ENCODE measurements at places on chromosomes 4 and X.

- peak; percentile 59 for DNase-seq
Observed at GRCh38 chr4:148776941-148777340, 334.7 kb upstream of the NR3C2 start.

DNA sequence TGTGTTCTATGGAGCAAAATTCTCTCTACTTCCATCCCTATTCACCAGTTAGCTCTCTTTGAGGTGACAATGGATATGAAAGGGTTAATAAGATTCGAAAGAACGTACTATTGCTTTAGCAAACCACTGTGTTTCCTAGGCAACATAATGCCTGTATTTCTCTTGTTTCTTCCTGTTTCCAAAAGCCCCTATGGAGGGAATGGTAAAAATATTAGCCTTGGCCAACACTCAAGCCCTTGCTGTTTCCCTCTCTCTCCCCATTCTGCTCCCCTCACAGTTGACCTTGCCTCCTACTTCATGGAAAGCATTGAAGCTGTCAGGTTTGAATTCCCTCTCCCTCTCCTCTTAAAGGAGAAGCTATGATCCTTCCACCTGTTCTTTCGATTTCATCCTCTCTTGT is 9.6 kb upstream of the PGRMC1 start:
- DNase-seq = no peak

DNA sequence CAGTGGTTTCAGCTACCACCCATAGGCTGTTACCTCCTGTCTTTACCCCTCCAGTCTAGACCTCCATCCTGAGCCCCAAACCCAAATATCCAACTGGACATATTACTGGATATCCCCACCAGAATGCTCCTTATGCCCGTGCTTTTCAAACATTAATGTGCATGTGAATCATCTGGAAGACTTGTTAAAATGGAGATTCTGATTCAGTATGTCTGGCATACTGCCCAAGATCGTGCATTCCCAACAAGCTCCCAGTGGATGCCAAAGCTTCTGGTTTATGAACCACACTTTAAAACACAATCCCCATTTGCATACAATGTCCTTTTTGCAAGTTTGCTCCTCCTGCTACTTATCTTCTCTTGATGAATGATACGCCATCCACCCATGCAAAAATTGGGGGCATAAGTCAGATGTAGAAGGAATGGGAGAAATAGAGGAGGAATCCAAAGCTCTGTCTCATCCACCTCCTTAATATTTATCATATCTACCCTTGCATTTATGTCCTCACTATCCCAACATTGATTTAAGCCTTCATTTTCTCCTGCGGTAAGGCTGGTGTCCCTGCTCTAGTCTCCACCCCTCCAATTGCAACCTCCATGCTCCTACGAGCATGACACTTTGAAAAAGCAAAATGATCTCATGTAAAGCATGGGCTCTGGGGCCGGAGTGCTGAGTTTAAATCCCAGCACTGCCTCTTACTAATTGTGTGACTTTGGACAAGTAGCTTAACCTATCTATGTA is 7.4 kb upstream of the PGRMC1 start:
- DNase-seq = peak; percentile 89

GRCh38 chr4:57122959-57123358 is 12.8 kb upstream of the IGFBP7 start:
- DNase-seq = no peak

DNA sequence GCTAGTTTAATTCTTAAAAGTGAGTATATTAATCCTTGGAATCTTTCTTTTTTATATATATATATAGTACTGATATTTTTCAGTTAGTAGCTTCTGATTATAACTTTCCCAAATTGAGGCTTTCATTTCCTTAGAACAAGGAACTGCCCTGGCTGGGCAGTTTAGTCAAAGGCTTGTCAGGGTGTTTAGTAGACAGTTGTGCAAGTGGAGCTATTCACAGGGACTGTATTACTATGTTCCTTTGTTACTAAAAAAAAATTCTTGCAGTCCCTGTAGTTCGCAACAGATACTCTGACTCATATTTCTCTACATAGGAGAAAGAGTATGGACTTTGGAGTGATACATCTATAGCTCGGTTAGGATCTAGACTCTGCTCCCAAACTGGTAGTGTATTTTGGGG is 20.8 kb downstream of the USO1 start:
- no peak for DNase-seq

GRCh38 chrX:110373310-110373709 is 14.7 kb downstream of the RTL9 start:
- no peak for DNase-seq

- DNase-seq = no peak
Observed at GRCh38 chrX:421646-422391, 35.1 kb upstream of the PPP2R3B start.

DNA sequence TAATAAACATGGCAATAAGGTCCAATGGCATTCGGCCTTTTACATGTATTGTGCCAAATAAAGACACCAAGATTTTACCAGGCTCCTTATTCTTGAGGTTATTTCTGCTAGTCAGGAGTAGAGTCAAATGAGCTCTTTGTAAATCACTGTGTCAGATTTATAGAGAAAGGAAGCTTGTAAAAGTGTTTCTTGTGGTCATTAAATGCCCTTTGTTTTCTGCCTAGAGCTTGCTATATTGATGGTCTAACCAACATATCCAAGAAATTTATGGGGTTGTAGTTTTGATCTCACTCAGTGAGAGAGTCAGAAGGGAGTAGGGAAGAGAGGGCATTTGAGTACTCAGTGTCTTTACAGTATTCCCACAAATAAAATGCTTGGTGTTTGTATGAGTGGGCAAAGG is 86.2 kb upstream of the FRMPD4 start:
- no peak for DNase-seq

DNA sequence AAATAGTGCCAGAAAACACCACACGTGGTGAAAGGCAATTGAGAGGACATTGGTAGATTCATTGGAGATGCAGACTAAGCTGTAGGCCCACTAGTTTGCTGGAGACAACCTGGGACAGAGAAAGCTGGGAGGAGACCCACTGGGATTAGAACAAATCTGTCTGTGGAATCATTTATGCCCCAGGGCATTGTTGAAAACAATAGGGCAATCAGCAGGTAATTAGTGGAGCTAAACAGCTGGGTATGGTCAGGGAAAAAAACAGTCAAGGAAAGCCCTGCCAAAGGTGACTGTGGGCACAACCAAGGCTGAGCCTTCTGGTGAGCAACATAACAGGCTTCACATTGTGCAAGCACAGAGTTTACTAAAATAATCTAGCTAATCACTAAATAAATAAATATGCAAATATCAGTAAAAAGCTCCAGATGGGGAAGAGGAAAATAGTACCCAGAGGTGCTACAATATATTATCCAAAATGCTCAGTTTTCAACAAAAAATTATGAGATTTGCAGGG is 9.0 kb downstream of the TCEAL3 start:
- no peak for DNase-seq

DNA sequence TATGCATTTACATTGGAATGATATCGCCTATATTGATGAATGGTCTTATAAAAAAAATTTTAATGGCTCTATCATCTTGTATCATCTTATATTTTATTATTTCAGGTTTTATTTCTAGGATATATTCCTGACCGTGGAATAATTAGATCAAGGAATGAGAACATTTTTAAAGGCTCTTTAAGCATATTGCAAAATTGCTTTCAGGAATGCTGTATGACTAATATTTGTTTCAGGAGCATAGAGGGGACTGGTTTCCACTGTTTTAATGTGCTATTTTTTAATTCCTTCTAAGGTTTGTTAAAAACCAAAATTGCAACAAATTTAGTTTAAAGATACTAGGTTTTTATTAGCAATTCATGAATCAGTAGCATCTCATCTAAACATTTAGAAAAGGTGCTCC is 120.2 kb downstream of the BMPR1B start:
- DNase-seq = no peak

DNA sequence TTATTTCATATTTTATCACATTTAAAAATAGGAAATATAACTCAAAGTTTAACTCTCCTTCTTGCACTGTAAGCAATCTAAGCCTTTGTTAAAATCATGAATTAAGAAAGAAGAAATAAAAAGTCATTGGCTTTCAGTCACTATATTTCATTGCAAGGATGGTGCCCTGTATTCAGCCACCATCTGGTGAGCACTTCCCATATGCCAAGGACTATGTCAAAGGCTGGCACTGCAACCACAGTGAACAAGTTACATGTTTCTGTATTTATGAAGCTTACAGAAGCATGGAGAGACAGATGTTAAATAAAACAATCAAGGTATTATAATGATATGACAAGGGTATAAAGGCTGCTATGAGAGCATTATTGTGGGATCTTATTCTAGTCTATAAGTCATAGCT is 68.6 kb downstream of the PRKG2 start:
- no peak for DNase-seq

GRCh38 chr4:169025184-169025583 is 15.1 kb upstream of the CBR4 start:
- DNase-seq = no peak

DNA sequence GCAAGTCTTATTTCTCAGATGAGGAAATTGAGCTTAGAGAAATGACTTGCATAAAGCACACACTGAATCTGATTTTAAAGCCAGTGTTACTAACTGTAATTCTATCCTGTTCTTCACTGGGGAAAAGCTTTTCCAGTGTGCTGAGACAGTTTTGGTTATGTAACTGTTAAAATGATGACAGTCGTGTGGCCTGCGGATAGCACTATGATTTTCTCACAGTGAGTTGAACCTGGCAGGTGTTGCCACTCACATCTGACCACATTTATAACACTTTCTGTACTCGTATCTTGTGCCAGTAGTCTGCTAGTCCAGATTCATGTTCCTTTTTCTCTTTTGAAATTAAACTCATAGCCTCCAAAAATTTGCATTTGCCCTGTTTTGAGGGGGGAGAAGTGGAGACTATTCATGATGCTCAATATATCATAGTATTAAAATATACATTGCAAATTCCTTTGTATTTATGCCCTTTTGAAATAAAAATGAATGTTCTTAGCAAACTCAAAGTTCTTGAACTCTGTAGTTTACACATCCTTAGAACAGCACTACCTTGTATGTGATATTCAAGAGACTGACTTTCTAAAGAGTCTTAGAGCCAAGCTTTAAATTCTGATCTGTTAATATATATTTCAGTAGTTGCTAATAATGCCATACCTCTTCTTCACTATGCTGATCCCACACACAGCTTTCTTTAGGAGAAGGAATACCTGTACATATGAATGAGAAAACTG is 132.3 kb downstream of the PDLIM5 start:
- DNase-seq = no peak

DNA sequence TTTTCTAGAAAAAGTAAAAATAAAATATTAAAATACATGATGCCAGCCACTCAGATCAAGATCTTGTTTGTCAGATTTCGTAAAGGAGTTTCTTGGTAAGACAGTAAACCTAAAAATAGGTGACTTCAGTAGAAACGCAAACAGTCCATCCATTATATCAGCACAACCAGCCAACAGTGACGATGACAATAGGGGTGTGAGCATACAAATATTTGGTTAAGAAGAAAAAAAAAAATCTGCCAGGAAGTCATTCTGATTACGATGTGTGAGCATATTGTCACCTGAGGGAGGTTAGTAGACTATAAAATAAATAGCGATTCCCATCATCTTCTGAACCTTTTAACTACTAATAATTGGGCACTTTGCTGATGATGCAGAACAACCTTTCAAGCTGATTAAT is 37.6 kb downstream of the SLC7A11 start:
- no peak for DNase-seq

- DNase-seq = peak; percentile 80
Observed at GRCh38 chr4:101667348-101667747, 123.2 kb upstream of the BANK1 start.

- no peak for DNase-seq
Observed at GRCh38 chrX:50152456-50152855, 48.4 kb downstream of the AKAP4 start.

- no peak for DNase-seq
Observed at GRCh38 chr4:182175788-182176519, 67.2 kb upstream of the TENM3 start.

DNA sequence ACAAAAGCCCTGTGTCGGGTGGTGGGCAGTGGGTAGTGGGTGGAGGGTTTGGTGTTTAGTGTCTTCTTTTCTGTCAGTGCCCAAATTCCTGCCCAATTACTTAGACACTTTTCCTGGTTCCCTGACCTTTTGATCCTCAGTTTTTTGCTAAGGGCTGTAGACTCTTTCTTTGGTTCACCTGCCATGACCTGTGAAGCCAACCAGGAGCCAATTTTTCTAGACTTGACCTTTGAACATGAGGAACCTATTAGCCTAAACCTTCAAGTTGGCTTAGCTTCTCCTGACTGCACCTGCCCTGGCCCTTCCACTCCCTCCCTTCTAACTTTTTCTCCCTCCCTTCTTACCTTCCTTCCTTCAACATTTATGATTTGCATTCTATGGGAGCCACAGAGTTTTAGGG is 94.5 kb downstream of the MID1IP1 start:
- no peak for DNase-seq

GRCh38 chrX:74902806-74903205 is 22.4 kb downstream of the NEXMIF start:
- DNase-seq = no peak

- peak; percentile 1 for DNase-seq
Observed at GRCh38 chr4:100591161-100591876, 73.5 kb upstream of the EMCN start.

DNA sequence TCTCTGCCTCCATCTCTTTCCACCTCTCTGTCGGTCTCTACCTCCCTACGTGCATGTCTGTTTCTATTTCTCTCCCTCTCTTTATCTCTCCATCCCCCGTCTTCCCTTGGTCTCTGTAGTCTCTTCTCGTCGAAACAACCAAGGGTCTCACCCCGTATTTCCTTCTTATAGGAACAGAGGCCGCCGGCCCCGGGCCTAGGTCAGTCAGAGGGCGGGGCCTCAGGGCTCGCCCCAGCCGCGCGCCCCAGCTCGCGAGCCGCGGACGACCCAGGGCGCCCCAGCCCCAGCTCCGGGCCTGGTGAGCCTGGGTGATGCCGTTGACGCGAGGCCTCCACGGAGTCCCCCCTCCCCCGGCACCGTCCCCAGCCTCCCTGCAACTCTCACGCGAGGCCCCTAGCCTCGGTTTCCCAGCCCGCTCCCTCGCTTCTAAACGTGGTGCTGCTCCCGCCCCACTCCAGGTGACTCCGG is 6.6 kb downstream of the TIMM17B start:
- DNase-seq = no peak

- DNase-seq = no peak
Observed at GRCh38 chr4:77151241-77151640, 5.8 kb upstream of the CCNG2 start.

DNA sequence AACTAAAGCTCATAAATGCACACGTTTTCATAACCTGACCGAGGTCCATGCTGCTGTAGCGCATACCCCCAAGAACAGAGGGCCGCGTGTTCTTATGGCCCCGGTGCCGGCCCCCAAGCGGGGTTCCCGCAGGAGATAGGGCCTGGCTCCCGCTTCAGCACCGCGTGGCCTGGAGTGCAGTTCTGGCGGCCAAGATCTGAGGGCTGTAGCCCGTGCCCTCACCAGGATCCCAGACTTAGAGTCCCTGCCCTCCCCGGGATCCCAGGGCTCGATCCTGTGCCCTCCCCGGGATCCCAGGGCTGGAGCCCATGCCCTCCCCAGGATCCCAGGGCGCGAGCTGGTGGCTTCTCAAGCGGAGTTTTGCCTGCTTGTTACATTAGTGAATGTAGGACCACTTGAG is 1.0 kb upstream of the GRPEL1 start:
- no peak for DNase-seq

DNA sequence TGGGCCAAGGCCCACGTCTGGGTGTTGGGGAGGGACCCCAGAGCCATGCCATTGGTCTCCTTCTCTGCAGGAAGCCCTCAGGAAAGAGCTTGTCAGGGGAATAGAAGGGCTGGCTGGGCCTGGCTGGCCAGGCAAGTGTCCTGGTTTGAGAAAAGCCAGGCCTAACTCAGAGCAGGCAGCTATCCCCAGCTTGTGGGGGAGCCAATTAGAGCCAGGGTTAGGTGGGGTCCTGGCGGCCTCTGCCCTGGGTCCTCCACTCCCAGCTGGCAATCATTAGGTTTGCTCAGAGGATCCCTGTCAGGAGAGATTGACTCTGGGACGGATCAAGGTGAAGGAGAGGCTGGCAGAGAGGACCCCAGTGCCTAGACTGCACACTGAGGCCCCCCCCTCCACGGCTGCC is 64.8 kb downstream of the PJA1 start:
- no peak for DNase-seq

All from astrocyte of the cerebellum (primary cell).